ENCODE measurements at places on chromosomes 7 and 10.

- no peak for DNase-seq
Observed at GRCh38 chr7:33066771-33067170, 4.2 kb upstream of the NT5C3A start.

GRCh38 chr7:127933146-127933545 is 98.1 kb downstream of the LRRC4 start:
- DNase-seq, result no peak

DNA sequence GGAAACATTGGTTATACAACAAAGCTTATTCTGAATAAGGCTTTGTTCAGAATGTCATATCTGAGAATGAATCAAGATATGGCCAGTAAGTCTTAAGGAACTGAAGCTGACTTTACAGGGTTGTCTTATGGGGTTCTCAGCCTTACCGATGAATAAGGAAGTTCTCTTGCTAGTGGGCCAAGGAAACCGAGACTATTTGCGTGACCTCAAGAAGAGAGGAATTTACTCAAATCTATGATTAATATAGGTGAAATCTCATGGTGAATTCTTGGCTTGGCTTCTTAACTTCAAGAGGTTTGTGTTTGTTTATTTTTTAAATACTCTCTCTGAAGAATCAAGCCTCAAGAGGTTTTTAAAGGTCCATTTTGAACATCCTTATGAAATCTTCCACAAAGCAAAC is 4.7 kb upstream of the MRLN start:
- DNase-seq, result no peak

GRCh38 chr7:111029574-111030251 is 61.2 kb upstream of the LRRN3 start:
- no peak for DNase-seq

DNA sequence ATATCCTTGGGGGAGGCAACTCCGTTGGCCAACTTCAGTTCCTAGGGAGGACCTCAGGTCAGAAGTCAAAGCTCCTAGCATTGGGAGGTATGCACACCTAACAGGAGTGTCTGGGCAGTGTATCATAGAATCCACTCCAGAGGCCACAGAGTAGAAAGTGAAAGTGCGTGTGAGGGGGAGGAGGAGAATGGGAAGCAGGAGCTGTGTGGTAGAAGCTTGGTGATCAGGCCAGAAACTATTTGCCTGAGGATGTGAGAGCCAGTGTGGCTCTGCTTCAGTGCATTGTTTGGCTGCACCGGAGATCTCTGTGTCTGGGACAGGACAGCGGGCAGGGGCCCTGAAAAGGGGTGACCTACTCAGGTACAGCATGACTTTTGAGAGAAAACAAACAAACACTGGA is 557.4 kb upstream of the VSTM2A start:
- DNase-seq, result no peak

- DNase-seq, result no peak
Observed at GRCh38 chr10:95278061-95278988, 12.5 kb downstream of the PDLIM1 start.

- DNase-seq, result no peak
Observed at GRCh38 chr7:75896803-75897327, 18.0 kb downstream of the RHBDD2 start.

DNA sequence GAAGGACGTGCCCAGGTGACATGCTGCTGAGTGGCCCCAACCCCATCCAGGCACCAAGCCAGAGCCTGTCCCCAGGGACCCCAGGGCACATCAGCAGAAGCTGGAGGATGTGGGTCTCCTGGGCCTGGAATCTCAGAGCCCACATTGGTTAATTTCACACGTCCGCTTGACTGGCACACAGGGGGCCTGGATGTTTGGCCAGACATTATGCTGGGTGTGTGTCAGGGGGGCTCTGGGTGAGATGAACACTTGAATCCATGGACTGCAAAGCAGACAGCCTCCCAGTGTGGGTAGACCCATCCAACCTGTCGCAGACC is 79.1 kb upstream of the RET start:
- DNase-seq, result no peak

DNA sequence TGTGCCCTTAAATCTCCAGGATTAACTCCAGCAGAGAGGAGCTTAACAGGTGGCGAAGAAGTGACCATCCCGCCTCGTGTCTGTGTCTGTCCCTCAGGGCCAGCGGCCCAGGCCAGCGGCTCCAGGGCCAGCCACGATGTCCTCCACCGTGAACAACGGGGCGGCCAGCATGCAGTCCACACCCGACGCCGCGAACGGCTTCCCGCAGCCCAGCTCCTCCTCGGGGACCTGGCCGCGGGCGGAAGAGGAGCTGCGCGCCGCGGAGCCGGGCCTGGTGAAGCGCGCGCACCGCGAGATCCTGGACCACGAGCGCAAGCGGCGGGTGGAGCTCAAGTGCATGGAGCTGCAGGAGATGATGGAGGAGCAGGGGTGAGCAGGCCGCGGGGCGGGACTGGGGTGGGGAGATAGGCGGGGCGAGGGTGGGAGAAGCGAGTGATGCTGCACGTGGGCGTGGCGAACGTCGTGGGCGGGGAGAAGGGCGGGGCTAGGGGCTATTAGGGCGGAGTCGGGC is 33.3 kb downstream of the SRRM3 start:
- DNase-seq, result peak; percentile 96

DNA sequence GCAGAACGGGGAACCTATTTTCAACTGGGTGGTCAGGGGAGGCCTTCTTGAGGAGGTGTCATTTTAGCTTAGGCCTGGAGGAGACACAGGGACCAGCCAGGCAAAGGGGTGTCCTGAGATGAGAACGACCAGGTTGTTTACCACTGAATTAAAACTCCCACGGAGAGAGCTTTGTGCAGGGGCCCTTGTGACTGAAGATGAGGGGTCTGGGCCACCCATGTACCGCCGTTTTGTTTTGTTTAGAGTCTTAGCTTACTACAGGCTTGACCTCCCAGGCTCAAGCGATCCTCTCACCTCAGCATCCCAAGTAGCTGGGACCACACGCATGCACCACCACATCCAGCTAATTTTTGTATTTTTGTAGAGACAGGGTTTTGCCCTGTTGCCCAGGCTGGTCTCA is 80.4 kb downstream of the FAM171A1 start:
- no peak for DNase-seq

DNA sequence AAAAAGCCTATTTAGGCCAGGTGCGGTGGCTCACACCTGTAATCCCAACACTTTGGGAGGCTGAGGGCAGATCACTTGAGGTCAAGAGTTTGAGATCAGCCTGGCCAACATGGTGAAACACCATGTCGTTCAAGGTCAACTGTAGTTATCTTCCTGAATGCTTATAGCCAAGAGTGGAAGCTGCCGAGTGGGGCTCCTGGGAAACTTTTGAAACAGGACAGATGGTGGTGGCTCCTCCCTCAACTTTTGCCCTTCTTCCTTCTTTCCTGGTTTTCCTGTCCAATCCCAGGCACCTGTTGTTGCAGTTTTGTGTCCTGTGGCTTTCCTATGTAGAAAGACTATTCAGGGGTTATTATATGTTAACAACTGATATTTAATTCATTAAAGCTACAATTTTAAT is 8.7 kb upstream of the PPIA start:
- no peak for DNase-seq

DNA sequence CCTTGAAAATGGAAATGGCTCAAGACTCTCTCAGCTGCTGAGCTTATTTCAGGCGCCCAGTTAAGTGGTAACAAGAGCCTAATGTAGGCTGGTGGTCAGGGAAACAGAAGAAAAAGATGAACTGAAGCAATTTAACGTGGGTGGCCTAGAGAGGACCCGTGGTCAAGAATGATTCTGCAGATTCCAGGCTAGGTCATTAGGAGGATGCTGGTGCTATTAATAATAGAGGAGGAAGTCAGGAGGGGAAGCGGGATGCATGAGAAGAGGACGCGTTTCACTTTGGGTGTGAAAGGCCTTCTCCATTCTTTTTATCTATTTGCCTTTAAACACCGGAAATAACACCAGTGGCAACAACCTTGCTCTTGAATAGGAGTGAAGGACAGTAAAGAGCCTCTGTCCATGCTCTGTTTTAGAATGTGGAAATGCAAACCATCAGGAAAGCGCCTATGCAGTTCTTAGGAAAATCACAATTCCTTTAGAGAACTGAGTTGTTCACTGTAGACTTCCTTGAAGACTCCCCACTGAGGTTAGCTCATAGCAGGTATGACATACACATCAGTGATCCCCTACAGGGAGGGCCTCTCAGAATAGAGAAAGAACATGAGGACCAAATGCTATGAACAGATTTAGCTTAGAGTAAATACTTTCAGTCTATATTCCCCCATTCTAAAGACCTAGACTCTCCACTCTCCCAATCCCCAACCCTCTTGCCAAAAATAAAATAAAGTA is 8.6 kb downstream of the LIPA start:
- no peak for DNase-seq

- DNase-seq, result peak; percentile 15
Observed at GRCh38 chr7:2763597-2763996, 75.6 kb downstream of the AMZ1 start.

GRCh38 chr7:81501220-81501619 is 268.6 kb downstream of the HGF start:
- peak; percentile 27 for DNase-seq

DNA sequence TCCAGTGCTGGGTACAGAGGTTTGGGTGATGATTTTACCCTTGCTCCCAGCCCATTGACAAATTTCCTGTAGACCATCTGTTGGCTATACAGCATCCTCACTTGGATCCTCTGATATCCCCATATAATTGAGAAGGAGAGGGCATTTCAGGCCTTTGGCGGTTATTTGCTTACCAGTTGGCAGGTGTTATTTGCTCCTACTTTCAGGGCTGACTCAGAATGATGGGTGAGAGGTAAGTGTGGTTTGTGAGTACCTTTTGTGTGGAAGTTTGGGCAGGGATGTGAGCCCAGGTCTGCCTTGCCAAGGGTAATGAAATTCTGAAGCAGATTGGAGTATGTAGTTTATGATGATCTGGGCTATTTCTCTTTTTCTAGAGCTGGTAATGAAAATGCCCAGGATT is 93.6 kb downstream of the LRMDA start:
- DNase-seq, result no peak

DNA sequence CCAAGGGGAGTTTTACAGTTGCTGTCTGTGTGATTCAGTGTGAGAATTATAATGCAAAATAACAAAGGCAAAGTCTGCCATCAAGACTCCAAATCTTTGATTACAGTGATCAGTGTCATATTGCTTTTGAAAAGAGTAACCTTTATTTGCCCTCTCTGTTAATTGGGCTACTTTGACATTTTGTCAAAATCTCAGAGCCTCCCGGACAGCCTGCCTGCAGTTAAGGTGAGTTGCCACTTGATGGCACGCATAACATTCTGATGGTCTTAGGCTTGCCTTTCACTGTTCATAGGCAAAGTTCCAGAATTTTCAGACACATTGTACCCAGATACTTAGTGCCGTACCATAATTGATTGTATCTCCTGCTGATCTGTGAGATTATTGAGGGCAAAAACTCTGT is 253.5 kb downstream of the ABCA13 start:
- peak; percentile 46 for DNase-seq

DNA sequence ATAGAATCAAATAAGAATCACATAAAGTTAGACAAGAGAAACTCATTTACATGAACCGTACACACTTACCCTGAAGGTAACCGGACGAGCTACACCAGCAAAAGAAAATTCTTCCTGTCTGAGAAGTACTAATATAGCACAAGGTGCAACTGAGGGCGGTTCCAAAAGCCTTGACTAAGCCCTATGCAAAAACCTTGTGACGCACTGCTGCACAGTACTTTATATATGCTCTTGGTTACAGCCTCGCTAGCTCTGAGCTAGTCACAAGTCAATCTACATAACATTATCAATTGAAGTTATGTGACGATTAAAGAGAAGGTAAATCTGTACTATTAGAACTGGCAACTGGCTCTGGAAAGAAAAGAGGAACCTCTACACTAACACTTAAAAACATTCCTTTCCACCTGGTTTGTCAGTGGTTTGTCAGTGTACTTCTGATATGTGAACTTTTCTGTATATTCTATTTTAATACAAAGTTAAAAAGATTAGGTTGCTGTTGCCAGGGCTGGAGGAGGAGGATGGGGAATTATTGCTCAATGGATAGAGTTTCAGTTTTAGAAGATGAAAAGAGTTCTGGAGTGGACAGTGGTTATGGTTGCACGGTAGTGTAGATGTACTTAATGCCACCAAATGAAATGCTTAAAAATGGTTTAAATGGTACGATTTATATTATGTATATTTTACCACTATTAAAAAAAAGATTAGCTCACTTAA is 21.6 kb downstream of the NT5C3A start:
- DNase-seq, result peak; percentile 15

GRCh38 chr10:122113161-122113944 is 124.4 kb downstream of the TACC2 start:
- peak; percentile 73 for DNase-seq

DNA sequence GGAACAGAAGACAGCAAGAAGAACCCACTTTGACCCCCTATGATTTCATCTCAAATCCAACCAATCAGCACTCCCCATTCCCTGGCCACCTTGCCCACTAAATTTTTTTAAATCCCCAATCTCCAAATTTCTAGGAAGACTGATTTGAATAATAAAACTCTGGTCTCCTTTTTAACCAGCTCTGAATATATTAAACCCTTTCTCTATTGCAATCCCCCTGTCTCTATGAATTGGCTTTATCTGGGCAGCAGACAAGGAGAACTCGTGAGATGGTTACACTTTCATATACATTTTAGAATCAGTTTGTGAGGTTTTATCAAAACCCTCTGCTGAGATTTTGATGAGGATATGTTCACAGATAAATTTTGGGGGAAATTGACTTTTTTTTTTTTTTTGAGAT is 90.3 kb upstream of the TRIM24 start:
- DNase-seq, result no peak

DNA sequence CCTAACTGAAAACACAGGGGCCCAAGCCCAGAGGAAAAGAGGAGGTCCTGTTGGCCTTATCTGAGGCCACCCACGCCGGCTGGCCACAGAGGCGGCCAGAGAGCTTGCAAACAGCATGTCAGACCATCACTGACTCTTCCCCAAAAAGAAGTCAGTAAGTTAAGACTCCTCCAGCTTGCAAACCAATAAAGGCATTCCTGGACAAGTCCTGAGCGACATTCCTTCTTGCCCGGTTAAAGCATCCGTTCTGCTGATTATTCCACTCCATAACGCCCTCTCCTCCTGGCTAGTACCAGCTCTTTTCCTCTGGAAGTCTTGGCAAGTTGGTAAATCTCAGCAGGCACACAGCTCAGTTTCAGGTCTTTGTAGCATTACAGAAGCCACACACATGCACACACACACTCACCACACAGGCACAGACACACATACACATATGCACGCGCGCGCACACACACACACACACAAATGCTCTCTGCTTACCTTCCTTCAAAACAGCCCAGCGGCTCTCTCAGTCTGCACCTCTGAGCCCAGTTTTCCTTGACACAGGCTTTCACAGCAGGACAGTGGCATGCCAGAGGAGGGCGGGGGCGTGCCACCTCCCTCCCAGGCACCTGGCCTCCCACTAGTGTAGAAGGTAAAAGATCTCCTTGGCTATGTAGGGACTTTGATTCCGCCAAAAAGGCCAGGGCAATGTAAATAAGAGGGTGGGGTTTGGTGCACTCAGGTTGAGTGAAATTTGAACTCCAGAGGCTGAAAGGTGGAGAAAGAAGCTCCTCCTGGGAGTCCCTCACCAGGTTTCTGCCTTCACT is 201.4 kb downstream of the TNS3 start:
- no peak for DNase-seq

DNA sequence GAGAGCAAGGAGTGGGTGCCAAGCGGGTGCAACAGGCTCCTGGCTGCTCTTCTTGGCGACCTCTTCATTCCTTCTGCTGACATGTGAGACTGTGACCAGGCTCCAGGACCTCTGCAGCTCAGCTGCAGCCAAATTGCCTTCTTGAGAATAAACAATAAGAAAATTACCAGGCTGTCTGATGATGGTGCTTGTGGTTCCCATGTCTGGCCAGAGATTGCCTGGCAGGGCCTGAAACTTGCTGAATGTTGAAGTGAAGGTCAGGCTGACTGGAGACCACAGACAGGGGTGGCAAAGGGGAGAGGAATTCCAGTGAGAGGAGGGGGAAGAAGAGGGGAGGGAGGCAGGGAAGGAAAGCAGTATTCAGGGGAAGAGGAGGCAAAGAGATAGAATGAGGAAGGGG is 497.4 kb upstream of the PODXL start:
- DNase-seq, result no peak

Data from NCI-H82 (cell line).